ENCODE measurements at places on chromosomes 1 and 21.

DNA sequence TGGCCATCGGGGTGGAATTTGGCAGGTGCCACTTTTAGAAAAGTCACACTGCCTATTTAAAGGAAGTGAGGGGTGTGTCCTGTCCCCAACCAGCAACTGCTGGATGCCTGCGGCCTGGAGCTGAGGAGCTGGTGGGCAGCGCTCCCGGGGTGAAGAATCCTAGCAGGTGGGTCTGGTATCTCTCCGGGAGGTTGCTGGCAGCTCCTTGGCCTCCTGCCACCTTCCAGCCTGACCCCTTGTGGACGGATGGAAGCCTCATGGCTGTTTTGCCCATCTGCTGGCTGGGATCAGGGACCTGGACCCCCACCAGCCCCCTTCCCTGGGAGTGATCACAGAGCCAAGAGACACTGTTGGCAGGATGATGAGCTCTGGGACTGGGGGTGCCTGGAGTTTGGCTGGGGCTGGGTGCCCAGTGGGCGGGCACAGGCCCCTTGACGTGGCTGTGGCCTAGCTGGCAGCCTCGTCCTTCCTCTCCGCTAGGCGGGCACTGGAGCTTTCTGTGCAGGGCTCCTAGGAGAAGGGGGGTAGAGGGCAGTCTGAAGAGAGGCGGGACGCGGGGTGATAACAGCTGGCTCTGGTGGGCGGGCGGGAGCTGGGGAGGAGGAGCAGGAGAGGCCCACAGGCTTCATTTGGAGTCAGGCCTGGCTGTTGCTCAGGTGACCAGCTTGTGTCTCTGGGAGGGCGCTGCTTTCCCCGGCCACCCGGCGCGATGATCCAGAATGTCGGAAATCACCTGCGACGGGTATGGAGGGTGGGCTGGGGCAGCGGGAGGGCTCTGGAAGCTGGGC is at the start of gene ACOT11:
TSS of gene ACOT11 (plus strand) at position 628 of the 788 bp plus-strand sequence. CDS start at position 710, 82 bp downstream.
- DNase-seq: no peak

GRCh38 chr1:106960412-106960811 is 96.1 kb upstream of the PRMT6 start:
- DNase-seq: no peak

GRCh38 chr1:206979379-206980043 is 9.3 kb upstream of the FCAMR start:
- peak; percentile 24 for DNase-seq

GRCh38 chr1:59672851-59673572 is 141.7 kb upstream of the HOOK1 start:
- DNase-seq: no peak

DNA sequence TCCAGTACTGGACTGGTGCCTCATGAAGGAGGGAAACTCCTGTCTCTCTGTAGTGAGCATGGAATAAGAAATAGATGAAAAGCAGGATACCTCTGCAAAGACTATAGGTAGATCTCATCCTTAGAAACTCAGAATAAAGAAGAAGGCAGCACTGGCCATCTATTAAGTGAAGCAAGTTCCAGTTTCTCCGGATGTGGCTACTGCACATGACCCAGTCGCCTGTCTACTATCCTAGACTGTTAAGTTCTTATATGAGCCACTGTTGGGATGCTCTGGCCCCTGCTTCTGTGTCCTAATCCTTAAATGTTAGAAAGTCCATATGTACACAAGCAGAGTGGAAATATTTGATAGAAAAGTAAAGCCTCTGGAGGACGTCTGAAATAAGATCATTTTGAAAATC is 2.2 kb downstream of the FASLG start:
- DNase-seq: no peak

DNA sequence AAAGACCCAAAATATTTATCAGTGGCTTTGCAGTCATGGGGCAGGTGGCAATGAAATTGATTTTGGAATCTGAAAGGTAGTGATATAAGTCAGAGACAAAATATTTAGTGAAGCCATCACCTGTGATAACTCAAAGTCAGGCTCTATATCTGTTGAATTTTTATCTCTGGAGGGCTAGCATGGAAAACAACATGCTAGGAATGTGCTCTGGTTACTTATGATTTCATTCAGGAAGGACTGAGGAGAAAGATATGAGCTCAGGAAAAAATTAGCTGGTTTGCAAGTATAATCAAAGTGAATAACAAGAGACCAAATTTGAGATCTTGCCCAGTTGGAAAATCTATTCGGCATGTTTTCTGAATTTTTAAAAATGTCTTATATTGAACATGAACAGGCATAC is 364.6 kb upstream of the LRRC7 start:
- DNase-seq: no peak

- peak; percentile 74 for DNase-seq
These were observed 83.3 kb downstream of the CDC42BPA start for GRCh38 chr1:227234998-227235405.

GRCh38 chr21:28485301-28486022 is 507.2 kb downstream of the LTN1 start:
- DNase-seq: no peak

DNA sequence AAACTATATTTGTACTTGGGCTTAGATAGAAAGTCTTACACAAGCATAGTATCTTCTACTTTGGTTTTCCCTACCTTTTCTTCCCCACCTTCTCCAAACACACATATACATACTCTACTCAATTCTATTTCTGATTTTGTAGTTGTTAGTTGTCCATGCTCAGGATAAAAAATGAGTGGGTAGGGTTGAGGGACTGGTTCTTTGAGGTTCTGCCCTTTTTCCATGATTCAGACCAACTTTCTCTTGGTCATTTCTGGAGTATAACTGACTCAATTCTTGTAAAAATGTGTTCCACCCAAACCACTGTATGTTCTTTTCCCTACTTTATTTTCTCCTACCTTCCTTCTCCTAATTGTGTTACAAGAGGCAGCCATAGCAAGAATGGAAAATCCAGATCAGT is 3.3 kb downstream of the CFAP126 start:
- DNase-seq: no peak

- no peak for DNase-seq
These were observed 145.2 kb upstream of the SPATA6 start for GRCh38 chr1:48617252-48617651.

DNA sequence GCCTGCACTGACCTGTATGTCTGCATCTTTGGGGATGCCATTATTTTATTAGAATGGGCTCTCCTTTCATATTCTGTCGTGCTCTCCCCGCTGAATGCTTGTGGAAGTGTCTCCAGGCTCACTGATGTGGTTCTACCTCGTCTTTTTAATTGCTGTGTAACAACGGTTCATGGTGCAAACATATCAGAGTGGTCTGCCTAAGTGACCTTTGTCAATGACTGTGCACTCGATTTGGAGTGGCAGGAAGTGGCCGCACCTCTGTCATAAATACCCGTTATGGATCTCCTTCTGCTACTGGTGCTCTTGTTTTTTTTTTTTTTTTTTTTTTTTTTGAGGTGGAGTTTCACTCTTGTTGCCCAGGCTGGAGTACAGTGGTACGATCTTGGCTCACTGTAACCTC is 38.3 kb downstream of the SPSB1 start:
- no peak for DNase-seq

- DNase-seq: peak; percentile 51
These were observed 6.3 kb downstream of the TMEM234 start for GRCh38 chr1:32215629-32216480.

GRCh38 chr1:205497351-205497750 is 7.1 kb upstream of the CDK18 start:
- no peak for DNase-seq

- DNase-seq: peak; percentile 92
These were observed 5.7 kb downstream of the KRTCAP2 start for GRCh38 chr1:155167166-155168104.

DNA sequence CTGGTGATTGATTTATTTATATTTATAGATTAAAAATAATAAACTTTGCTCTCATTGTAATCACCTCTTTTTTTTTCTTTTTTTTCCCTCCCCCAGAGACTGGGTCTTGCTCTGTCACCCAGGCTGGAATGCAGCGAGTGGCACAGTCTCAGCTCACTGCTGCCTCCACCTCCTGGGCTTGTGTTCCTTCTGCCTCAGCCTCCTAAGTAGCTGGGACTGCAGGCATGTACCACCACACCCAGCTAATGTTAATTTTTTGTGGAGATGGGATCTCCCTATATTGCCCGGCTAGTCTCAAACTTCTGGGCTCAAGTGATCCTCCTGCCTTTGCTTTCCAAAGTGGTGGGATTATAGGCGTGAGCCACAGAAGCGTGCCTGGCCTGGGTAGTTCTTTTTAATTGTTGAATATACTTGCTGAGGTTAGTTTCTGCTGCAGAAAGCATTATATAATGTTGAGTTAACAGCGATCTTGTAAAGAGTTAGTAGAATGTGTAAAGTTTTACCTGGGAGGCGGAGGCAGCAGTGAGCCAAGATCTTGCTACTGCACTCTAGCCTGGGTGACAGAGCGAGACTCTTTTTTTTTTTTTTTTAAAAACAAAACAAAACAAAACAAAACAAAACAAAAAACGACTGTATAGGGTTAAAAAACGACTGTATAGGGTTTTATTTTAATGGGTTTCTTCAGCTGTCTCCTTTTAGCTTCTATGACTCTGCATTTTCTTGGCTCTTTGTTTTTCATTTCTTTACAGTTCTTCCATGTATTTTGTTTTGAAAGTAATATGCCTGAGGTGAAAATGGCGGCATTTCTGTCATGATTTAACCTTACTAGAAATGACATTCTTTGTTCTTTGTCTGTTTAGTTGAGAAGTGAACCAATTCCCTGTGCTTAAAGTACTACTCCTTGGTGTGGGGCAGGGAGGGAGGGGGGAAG is 82.7 kb downstream of the CAMTA1 start:
- no peak for DNase-seq

DNA sequence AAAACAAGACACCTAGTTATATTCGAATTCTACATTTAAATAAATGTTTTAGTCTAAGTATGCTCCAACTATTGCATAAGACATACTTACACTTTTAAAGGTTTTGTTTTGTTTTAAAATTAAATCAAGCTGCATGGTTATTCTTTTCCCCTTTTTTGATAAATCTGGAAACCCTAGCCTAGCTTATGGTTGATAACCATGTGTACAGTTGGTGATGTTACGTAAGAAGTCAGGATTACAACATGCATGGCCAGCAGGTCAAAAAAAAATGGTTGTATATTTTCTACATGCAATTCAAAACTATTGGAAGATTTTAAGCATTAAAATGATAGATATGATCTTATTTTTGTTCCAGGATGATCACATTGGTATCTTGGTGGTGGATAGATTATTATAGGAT is 1600.6 kb downstream of the PLA2G4A start:
- no peak for DNase-seq

GRCh38 chr1:66439031-66439740 is 94.8 kb upstream of the SGIP1 start:
- DNase-seq: peak; percentile 34

- peak; percentile 47 for DNase-seq
These were observed 233.7 kb upstream of the NFIA start for GRCh38 chr1:60848583-60849188.

GRCh38 chr1:228064741-228065542 is 17.6 kb upstream of the ARF1 start:
- no peak for DNase-seq

DNA sequence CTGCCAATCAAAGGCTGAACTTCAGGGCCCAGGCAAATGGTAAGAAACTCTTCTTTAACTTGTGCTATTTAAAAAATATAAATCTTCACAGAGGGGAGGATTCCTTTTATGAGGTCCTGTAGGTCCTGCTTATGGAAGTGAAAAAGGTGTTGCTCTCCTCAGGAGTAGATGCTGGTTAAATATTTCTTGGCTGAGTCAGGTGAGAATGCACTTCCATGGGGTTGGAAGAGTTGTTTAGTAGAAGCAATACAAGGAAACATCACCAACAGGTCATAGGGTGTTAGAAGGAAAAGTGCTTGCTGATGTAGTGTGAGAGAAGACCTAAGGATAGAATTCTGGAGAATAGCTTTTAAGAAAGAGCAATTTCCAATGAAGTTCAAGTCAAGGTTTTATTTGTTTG is 42.2 kb upstream of the ATP1A1 start:
- DNase-seq: no peak

DNA sequence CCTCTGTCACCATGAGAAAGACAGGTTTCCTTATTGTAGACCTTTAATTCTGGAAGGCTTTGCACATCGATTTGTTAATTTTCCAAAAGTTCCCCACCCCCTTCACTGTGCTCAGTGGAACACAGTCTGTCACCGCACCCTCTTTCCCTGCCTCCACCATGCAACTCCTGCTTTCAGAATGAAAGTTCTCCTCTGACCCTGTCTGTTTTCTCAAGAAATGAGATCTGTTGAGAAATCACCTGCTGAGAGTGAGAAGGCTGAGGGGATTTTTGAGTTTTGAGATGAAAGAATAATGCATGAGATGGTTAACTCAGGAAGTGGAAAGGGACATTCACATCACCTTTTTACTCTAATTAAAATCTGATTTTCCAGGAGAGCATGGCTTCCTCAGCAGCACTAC is 99.6 kb downstream of the CYYR1 start:
- no peak for DNase-seq

DNA sequence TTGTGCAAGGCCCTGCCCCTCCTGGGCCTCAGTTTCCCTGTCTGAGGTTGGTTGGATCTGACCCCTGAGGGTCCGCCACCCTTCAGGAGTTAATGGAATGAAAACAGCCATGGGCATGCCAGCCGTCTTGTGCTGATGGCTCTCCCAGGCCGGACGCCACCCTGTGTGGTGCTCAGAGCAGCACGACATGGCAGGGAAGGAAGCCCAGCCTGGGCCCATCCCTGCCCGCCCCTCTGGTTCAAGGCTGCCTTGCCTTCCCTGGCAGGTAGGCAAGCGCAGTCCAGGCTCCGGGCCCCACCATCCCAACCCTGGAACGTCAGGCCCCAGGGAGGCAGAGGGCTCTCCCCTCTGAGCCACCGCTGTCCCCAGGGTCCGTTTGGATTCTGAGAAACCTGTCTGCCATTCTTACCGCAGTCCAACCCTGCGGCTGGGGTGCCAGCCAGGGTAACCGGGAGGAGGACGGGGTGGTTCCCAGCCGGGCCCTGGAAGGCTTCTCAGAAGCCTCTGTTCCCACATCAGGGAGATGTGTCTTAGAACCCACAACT is 108.5 kb upstream of the IFFO2 start:
- DNase-seq: no peak

- no peak for DNase-seq
These were observed 43.2 kb downstream of the SDCCAG8 start for GRCh38 chr1:243299069-243299468.

DNA sequence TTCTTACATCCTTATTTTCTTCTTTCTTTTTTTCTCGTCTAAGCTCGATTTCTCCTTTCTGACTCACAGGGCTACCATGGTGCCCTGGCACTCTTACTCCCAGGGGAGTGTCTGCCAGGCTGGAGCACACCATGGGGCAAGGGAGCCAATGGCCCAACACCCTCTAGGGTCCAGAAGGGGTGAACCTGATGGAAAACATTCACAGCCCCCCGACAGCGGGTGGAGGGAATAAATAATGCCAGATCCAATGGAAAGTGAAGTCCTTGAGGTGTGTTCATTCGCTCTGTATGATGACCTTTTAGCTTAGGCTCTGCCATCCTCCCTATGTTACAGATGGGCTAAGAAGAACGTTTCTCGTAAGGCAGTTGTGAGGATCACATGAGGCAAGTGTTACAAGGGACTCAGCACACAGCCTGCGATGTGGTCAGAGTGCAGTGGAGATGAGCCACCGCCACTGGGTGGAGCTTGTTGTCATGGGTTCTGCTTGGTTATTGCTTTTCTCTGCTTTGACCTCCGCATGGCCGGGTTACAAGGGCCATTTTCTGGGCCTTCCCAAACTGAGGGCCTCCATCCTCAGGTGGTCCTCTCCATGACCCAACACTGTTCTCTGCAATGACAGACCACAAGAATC is 3.5 kb upstream of the FCMR start:
- no peak for DNase-seq

- DNase-seq: no peak
These were observed at the start of gene SYT2 for GRCh38 chr1:202710070-202711045. Gene SYT2 (minus strand): TSS chr1:202710454. CDS start chr1:202605772, 104,682 bp downstream.

Data from NCI-H460 (cell line).